MM.1S (cell line): ENCODE measurements at places on chromosomes 4 and X.

DNA sequence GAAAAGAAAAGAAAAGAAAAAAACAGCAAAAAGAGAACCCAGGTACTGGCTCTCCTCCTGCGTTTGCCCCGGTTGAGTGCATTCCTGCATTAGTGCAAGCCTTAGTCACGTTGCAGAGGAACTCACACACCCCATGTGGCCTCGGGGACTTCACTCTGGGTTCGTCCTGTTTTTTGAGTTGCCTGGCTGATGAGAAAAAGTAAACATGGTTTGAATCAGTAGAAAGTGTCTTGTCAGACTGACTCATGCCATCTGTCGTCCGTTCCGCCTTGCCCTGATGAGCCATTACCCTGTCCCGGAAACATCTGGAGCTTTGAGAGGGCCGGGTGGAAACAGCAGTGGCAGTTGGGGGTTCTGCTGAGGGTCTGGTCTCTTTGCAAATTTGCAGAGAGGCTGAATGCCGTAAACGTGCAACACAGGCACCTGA, 16.3 kb downstream of the CD99 start:
- DNase-seq = no peak

- DNase-seq = no peak
Observed at GRCh38 chrX:28649541-28649940, 62.3 kb downstream of the IL1RAPL1 start.

DNA sequence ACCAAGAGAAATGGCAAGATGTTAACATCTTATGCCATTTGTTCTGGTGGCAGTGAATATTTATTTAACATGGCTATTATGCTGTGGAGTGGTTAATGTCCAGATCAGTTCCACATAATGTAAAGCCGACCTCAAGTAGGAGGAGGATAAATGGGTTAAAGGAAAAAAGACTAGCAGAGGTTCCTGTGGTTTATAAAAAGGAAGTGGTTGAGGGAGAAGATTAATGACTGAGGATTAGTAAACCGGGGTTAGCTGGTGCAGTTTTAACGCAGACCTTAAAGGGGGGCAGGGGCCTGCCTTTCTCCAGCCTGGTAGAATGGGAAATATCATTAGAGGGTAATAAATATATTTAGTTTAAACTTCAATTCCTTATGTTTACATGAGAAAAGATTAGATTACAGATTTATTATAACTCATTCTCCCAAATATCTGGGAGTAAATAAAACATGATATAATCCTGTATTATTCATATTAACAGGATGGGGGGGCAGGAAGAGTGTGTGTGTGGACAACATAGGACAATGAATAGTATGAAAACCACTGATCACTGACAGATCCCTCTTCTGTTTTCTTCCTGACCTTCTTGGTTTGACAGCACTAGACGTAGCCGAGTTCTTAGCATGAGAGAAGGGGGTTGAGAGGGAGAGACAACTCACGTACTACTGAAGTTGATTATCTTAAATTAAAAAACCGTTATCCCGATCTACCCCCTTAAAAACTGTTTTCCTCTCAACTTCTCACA, 124.1 kb upstream of the LIMCH1 start:
- DNase-seq = peak; percentile 33

GRCh38 chr4:152010710-152011079, 249.9 kb upstream of the GATB start:
- DNase-seq = no peak

DNA sequence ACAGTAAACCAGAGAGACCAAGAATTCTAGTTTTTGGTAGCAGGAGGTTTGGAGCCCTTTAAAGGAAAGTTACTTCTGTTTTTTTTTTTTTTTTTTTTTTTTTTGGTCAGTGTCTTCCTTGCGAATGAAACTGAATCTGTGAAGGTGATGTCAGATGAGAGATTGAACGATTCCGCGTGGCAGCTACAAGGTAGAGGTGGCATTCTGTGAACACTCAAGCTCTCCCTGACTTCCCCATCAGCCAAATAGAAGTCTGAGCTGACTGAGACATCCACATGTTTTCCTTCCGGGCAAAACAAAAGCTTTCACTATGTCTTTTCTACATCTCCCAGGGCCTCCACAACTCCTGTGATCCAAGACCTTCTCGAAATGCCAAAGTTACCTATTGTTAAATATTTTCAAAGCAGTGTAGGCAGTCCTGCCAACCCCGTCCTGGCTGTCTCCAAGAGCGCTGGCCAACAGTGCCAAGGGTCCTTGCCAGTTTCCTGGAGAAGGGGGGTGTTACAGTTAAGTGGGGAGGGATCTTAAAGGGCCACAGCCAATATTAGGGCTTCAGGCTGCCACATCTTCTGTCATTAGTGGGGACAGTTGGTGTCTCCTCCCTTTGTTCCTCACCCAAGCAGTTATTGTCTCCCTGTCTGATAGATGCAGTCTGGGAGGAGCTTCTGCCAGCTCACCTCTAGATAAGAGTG, 102.9 kb upstream of the SLC34A2 start:
- DNase-seq = no peak

DNA sequence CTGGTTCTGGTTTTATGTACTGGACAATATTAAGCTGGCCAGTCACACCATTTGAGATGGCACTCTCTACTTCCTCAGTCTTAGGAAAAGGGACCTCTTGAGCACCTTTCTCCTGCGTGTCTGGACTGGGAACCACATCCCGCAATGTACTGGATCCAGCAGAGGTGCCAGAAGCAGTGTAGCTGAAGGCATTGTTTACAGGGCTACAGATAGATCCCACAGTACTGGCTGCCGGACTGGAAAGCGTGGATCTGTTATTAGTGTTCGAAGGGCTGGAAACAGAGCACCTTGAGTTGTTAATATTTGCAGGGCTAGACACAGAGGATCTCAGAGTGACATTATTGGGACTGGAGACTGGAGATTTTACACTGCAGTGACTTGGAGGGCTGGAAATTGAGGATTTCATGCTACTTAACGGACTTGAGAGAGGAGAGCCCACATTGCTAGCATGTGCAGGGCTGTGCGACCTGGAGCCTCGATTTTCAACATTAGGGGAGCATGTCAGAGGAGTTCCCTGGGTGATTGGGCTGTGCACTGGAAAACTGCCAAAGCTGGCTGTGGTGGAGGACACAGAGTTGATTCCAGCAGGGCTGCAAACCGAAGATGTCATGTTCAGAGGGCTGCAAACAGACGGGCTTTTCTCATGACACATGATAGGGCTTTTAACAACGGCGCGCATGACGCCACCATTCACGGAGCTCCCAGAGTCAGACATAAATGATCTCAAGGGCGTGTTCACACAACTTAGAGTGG, 6.4 kb downstream of the NR3C2 start:
- DNase-seq = no peak
